PC-9 (cell line): ENCODE measurements at places on chromosomes 2 and 18. TPM values are rescaled to one million over a fixed set of nuclear protein-coding genes. Genes with fewer than 3 reads are reported as not detected.

Gene GKN1
- not detected in 2 replicates for total RNA-seq

Gene NT5DC4
- 6.1 and 6.5 TPM in 2 replicates for total RNA-seq

Gene C2orf92
- total RNA-seq: 11.2 and 14.0 TPM in 2 replicates

Gene MAPK4
- total RNA-seq: not detected in 2 replicates

Gene EFR3B
- 0.20 TPM in 1 of 2 replicates, not detected in the other for total RNA-seq

Gene BMP10
- not detected in 2 replicates for total RNA-seq

Gene ABCB11
- total RNA-seq: not detected in 2 replicates
